ENCODE measurements at places on chromosomes 1 and 21.

DNA sequence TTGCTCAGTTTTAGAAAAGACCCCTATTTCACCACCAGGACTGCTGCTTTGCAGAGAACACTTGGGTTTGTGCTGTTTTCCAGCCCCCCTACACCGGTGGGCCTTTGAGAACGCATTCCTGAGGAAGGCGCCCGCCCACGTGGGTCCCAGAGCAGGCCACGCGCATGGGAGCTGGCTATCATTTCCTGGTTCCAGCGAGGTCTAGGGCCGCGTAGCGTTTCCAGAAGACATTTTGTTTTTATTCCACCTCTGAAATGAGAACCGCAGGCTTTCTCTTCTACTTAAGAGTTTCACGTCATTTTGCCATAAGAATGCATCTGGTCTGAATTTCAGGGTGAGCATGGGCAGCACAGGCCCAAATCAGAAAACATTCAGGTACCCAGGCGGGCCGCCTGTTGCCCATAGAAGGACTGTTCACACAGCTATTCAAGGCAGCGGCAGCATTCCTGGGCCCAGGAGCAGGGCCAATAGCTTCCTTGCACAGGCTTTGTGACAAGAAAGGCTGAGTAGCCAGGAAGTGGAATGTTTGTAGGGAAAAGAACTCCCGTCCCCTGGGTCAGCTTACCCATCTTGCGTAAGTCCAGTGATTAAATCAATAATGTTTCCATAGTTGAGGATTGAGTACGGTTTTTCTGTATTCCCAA, 1.4 kb upstream of the KLHL21 start:
- DNase-seq: no peak

DNA sequence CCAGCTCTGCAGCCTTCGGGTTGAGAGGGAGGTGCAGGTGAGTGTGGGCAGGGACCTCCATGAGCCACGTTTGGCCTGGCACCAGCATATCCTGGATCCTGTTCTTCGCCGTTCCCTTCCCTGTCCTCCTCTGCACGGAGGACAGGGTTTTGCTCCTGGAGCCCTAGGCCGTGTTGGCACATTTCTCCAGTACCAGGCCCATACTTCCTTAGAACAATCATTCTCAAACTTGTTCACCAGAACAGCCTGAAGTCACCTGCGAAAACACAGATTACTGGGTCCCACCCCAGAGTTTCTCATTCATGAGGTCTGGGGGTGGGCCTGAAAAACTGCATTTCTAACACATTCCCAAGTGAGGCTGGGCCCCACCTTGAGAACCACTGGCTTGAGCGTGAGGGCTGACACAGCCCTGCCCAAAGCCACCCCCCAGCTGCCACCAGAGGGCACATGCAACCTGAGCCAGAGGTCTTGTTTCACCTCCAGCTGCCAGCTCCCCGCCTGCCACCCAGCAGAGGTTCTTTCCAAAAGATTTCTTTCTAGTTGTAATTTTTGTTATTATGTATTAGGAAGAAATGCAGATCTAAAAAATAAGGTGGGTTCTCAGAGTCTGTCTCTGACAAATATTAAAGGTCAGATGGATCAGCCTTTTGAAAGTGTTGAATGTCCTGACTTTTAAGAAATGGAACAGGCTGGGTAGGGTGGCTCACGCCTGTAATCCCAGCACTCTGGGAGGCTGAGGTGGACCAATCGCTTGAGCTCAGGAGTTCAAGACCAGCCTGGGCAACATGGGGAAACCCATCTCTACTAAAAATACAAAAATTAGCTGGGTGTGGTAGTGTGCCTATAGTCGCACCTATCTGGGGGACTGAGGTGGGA, 39.6 kb upstream of the LDLRAP1 start:
- no peak for DNase-seq

DNA sequence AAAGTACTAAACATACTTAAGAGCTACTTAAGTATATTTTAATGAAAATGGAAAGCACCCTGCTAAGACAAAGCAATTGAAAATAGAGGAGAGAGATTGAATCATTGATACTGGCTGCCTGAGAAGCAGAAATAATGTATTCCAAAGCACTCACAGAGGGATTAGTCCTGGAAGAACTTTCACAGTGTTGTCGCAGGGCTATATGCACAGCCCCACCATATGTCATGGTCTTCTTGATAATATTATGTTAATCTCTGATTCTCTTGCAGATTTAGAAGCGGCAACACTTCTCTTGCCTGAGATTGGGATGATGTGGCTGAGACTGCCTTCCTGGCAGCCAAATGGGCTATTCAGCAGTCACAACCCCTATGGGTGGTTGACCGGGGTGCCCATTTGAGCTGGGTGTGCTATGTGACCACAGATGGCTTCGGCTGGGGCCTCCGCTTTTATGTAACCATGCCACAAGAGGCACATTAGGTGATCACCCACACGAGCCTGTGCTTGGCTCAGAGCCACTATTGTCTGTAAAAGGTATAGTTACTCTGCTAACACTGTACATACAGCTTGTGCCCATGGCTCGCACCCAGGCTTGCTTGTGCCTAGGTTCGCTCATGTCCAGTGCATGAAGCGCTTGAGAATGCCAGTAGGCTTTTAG, 152.2 kb upstream of the SGIP1 start:
- DNase-seq: no peak

- DNase-seq: no peak
Measured at GRCh38 chr1:64685217-64685616, 59.7 kb upstream of the RAVER2 start.

GRCh38 chr1:8283058-8283884, 34.6 kb upstream of the SLC45A1 start:
- DNase-seq: peak; percentile 53

- DNase-seq: no peak
Measured at GRCh38 chr1:34618381-34618780, 136.5 kb upstream of the GJB5 start.

DNA sequence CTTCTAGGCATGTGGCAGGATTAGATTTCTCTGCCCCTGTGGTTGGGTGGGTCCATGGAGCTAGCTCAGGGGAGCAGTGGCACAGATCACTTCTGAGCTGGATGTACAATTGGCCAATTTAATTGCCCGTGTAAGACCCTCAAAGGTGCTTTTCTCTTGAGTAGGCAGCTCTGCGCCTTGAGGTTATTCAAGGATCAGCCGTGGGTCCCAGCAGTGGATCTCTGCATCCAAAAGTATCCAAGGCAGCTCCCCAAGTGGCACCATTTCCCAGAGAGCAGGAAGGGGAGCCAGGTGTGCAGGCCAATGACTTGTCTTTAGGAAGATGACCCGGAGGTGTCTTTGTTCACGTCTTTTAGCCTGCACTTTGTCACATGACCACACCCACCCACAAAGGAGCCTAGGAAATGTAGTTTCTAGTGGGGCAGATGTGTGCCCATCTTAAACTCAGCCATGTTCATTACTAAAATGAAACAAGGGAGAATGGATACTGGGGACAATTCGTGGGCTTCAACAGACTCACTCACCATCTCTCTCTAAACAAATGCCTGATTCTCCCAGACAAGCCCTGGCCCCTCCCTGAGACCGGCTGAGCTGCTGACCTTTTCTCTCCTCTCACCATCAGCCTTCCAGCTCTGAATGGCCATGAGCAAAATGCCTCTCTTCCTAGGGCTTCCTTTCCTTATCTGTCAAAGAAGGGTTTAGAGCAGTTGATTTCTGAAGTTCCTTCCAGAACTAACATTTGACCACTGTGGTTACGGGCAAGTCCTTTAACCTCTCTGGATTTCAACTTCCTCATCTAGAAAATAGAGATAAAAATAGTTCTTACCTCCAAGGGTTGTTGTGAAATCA, 41.4 kb upstream of the TENT5C start:
- peak; percentile 89 for DNase-seq

- peak; percentile 35 for DNase-seq
Measured at GRCh38 chr1:93749894-93750301, 68.3 kb upstream of the BCAR3 start.

- peak; percentile 16 for DNase-seq
Measured at GRCh38 chr1:152388889-152389288, 25.2 kb downstream of the CRNN start.

- DNase-seq: peak; percentile 30
Measured at GRCh38 chr1:84000954-84001495, 2.1 kb upstream of the TTLL7 start.

- DNase-seq: no peak
Measured at GRCh38 chr1:205144751-205145150, 23.0 kb upstream of the RBBP5 start.

DNA sequence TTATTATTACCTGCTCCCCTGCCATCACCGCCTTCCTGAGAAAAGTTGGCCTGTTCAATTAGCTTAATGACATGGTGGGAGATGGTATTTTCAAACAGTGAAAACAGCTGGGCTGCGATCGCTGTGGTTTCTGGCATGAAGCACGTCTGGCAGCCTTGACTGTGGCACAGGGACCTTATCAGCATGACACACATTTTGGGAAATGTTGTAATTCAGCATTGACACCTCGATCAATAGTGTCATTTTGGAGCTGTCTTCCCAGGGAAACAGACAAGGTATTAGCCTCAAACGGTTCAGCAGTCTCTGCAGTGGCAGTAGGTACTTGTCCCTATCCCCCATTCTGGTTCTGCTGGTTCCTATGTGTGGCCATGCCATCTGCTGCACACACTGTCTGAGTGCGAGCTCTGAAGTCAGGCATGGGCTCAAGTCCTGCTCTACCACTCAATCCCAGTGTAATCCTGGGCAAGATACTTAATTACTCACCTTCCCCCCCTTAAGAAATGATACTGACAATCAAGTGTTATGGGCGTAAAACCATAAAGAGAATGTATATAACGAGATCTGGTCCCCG, 154.5 kb upstream of the KCND3 start:
- peak; percentile 40 for DNase-seq

DNA sequence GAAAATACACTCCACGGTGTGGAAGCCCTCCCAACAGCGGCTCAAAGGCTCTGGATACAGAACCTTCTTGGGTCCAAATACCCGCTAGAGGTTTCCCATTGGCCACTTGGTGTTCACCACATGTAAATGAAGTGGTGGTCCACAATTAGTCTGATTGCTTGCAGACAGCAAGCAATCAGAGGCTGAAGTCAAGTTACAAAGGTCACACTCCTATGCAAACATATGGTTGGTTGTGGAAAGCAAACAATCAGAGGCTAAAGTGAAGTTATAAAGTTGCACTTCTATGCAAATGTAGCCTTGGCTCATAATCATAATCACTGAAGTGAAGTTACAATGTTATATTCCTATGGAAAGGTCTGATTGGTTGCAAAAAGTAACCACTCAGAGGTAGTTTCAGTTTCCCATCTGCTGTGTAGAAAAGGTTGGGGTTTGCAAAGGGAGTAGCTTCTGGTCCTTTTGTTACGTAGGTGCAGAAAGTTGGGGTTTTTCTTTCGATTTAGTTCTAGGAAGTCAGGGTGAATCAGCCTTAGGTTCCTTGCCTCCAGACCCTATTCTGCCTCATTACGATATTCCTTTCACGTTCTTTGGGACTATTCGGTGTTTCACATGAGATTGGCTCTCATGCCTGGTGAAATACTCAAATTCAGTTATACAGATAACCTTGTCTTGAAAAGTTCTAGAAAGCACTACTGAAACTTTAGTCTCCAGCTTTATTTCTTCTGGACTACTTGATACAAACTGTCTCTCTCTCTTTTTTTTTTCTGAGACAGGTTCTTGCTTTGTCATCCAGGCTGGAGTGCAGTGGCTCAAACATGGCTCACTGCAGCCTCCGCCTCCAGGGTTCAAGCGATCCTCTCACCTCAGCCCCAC, 36.7 kb upstream of the MTF2 start:
- peak; percentile 82 for DNase-seq

DNA sequence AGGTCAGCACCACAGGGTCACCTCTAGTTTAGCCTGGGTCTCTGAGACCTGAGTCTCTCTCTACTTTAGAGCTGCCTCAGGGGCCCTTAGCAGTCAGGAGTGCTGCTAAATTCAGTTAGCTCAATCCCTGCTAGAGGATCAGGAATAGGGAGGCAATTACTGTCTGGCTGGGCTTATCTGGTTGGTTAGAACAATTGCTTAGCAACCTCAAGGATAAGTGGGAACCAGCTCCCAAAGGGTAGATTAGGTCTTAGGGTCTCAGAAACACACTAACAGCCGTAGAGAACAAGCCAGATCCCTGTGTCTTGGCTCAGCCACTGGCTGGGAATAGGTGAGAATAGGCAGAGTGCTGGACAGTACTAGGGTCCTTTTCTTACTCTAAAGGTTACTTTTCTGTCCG, 7.7 kb downstream of the PM20D1 start:
- no peak for DNase-seq

DNA sequence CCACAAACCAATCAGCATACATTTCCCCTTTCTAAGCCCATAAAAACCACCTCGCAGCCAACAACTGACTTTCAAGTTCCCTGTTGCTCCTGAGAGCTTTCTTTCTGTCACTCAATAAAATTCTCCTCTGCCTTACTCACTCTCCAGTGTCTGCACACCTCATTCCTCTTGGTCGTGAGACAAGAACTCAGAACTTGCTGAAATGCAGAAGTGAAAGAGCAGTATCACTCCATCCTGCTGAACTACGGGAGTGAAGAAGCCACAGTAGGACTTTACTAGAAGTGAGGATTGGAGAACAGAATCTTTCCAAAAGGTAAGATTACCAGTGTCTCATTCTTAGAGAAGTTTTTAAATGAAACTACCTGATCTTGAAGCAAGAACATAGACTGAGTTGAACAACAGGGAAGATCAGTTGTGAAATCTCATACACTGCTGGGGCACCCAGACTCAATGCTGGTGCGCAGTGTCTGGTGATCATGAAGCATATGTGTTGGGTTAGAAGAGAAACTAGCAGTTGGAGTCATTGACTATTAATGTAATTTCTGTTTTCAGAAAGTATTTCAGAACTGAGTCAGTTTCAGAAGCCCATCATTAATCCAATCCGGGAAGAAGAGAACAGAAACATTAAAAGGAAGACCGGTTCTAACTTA, 726.9 kb upstream of the TMPRSS15 start:
- DNase-seq: peak; percentile 44

- no peak for DNase-seq
Measured at GRCh38 chr21:45642122-45642813, 1.3 kb upstream of the PCBP3 start.

DNA sequence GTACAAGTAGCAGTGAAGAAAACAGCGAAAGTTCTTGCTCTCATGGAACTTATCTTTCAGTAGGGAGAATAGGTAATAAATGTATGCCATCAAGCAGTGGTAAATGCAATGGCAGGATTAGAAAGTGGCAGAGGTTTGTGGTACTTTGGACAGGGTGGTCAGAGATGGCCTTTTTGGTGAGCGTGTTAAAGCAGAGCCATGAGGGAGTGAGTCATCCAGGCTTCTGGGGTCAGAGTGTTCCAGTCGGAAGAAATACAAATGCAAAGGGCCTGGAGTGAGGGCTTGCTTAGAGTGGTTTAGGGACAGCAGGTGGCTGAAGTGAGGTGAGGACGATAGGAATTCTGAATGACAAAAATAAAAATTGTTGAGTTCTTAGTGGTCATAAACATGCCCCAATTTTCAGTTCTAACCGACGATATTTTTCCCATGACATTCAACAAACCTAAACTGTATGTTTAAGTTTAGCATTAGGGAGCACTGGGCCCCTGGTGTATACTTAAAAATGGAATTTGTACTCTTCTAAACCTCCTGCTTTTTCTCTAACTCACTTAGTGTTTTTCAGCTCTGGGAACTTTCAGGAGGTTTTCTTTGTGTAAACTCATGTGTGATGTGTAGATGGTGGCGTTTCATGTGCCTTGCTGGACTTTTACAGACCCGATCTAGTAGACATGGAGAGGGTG, 78.2 kb downstream of the MACF1 start:
- DNase-seq: no peak

GRCh38 chr21:17402937-17403336, 109.9 kb upstream of the CXADR start:
- peak; percentile 79 for DNase-seq

GRCh38 chr1:231058416-231059109, 18.5 kb upstream of the FAM89A start:
- DNase-seq: no peak
